ENCODE measurements at places on chromosomes 5 and 9. TPM values are rescaled to one million over a fixed set of nuclear protein-coding genes. Genes with fewer than 3 reads are reported as not detected.

Gene SLC46A2
- not detected for total RNA-seq

Gene HSPA5
- total RNA-seq, result 122 TPM

Gene SLC4A9
- total RNA-seq, result 0.68 TPM

Gene INSL4
- total RNA-seq, result not detected

Gene IL4
- total RNA-seq, result 1.2 TPM

Gene SLC6A18
- total RNA-seq, result not detected

Gene GFPT2
- total RNA-seq, result not detected

Gene GMCL2
- total RNA-seq, result not detected

Gene GARNL3
- 1.5 TPM for total RNA-seq

Gene TDRD7
- total RNA-seq, result 9.4 TPM

Gene ATP10B
- not detected for total RNA-seq

Gene MAP1B
- total RNA-seq, result 0.02 TPM

Gene CLK4
- 41.8 TPM for total RNA-seq

Gene WASHC1
- 26.5 TPM for total RNA-seq

Gene DRD1
- not detected for total RNA-seq

Gene ESM1
- total RNA-seq, result not detected

Gene GRIN3A
- 0.03 TPM for total RNA-seq

Gene PPP2R2B
- total RNA-seq, result 0.48 TPM

Gene SLC22A4
- total RNA-seq, result not detected

Gene CNOT6
- total RNA-seq, result 35.5 TPM

Gene PPP3R2
- total RNA-seq, result not detected

Gene SPINK6
- not detected for total RNA-seq

Gene TTC23L
- total RNA-seq, result not detected

Gene PCDHA9
- not detected for total RNA-seq

Gene EIF4E1B
- total RNA-seq, result not detected

Gene SPOCK1
- not detected for total RNA-seq

Gene ARHGAP26
- 20.6 TPM for total RNA-seq

Gene AFAP1L1
- total RNA-seq, result not detected

Gene PCDHB16
- not detected for total RNA-seq

Gene SPINK4
- total RNA-seq, result not detected

Gene JADE2
- 81.4 TPM for total RNA-seq

Gene CLIC3
- 4.6 TPM for total RNA-seq

Gene TLX3
- not detected for total RNA-seq

Gene CDO1
- total RNA-seq, result 0.38 TPM

Gene MYORG
- 3.6 TPM for total RNA-seq

Gene FAM114A2
- total RNA-seq, result 25.2 TPM

Gene SELENOP
- total RNA-seq, result not detected

Gene ANXA2R
- 31.9 TPM for total RNA-seq

Gene PLCXD3
- not detected for total RNA-seq

Gene PCDHGA3
- total RNA-seq, result not detected

Gene C1QTNF3
- total RNA-seq, result 4.3 TPM

Gene MYMK
- total RNA-seq, result not detected

Gene FBP2
- not detected for total RNA-seq

Gene SPINK7
- not detected for total RNA-seq

Data from activated naive CD4-positive, alpha-beta T cell treated with anti-CD3 and anti-CD28 coated beads, Interleukin-2, amount 10 ng/mL, durations not matched to agents 5 hours and 36 hours (primary cell).